Uterus (tissue), 4 donors: ENCODE measurements at places on chromosomes 2 and 18. TPM values are rescaled to one million over a fixed set of nuclear protein-coding genes. Genes with fewer than 3 reads are reported as not detected.

The FLACC1 gene
- 0.26 TPM for total RNA-seq

The TMEM17 gene
- total RNA-seq = 1.0 TPM

The APLF gene
- total RNA-seq = 11.3 TPM

The ITGB6 gene
- 1.5 TPM for total RNA-seq

The MEX3C gene
- 20.7 TPM for total RNA-seq

The CSRNP3 gene
- 5.9 TPM for total RNA-seq

The REG1B gene
- total RNA-seq = not detected

The TSN gene
- 91.4 TPM for total RNA-seq

The HNRNPLL gene
- 69.8 TPM for total RNA-seq

The PCARE gene
- not detected for total RNA-seq

The CD226 gene
- total RNA-seq = 5.5 TPM

The TEX44 gene
- not detected for total RNA-seq

The CTLA4 gene
- total RNA-seq = not detected

The GTF3C2 gene
- 21.3 TPM for total RNA-seq

The SLC14A1 gene
- 26.0 TPM for total RNA-seq

The NT5C1B gene
- total RNA-seq = not detected

The TRAPPC12 gene
- total RNA-seq = 72.1 TPM

The MOGAT1 gene
- not detected for total RNA-seq

The ATP6V1B1 gene
- not detected for total RNA-seq

The CROCC2 gene
- total RNA-seq = 1.8 TPM

The SULT1C4 gene
- total RNA-seq = 14.1 TPM

The KCNF1 gene
- not detected for total RNA-seq

The CHST9 gene
- total RNA-seq = 0.21 TPM

The PIEZO2 gene
- 1.8 TPM for total RNA-seq

The PXDN gene
- 88.7 TPM for total RNA-seq

The SATB2 gene
- 1.0 TPM for total RNA-seq

The ANKRD62 gene
- 0.07 TPM for total RNA-seq

The CUL3 gene
- 115 TPM for total RNA-seq

The OR6B2 gene
- not detected for total RNA-seq

The ZSWIM2 gene
- not detected for total RNA-seq

The CCDC150 gene
- 2.3 TPM for total RNA-seq

The TMEM198 gene
- 0.77 TPM for total RNA-seq

The TEKT4 gene
- not detected for total RNA-seq

The SERPINB2 gene
- total RNA-seq = 8.2 TPM

The TOGARAM2 gene
- total RNA-seq = not detected

The HOXD13 gene
- total RNA-seq = 4.9 TPM
